ENCODE measurements at places on chromosomes 16 and 17.

GRCh38 chr16:82713778-82714177, 87.0 kb downstream of the CDH13 start:
- no peak for DNase-seq

DNA sequence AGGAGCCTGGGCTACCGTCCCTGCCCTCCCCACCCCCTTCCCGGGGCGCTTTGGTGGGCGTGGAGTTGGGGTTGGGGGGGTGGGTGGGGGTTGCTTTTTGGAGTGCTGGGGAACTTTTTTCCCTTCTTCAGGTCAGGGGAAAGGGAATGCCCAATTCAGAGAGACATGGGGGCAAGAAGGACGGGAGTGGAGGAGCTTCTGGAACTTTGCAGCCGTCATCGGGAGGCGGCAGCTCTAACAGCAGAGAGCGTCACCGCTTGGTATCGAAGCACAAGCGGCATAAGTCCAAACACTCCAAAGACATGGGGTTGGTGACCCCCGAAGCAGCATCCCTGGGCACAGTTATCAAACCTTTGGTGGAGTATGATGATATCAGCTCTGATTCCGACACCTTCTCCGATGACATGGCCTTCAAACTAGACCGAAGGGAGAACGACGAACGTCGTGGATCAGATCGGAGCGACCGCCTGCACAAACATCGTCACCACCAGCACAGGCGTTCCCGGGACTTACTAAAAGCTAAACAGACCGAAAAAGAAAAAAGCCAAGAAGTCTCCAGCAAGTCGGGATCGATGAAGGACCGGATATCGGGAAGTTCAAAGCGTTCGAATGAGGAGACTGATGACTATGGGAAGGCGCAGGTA, 762 bp downstream of the CDK12 start:
- no peak for DNase-seq

GRCh38 chr16:13426269-13426668, 493.7 kb upstream of the ERCC4 start:
- DNase-seq: no peak

DNA sequence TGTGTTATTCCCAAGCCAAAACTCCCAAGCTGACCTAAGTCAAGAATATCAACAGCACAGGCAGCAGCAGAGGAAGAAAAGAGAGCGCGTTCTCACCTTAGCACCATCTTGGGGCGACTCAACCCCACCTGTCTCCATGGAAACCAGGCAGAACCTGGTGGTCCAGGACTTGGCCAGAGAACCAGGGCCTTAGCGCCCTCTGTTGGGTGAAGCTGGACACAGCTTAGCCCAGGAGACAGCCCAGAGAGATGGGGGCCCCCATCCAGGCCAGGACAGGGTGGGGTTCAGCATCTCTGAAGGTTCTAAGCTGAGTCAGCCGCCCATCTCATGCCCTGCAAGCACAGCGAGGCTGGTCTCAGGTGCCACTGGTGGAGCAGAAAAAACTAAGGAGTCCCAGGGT, 60.1 kb upstream of the TMEM132E start:
- peak; percentile 7 for DNase-seq

GRCh38 chr16:57534337-57534880, 2.0 kb downstream of the CCDC102A start:
- no peak for DNase-seq

- DNase-seq: peak; percentile 81
Observed at GRCh38 chr17:75271233-75271954, 363 bp upstream of the MIF4GD start.

DNA sequence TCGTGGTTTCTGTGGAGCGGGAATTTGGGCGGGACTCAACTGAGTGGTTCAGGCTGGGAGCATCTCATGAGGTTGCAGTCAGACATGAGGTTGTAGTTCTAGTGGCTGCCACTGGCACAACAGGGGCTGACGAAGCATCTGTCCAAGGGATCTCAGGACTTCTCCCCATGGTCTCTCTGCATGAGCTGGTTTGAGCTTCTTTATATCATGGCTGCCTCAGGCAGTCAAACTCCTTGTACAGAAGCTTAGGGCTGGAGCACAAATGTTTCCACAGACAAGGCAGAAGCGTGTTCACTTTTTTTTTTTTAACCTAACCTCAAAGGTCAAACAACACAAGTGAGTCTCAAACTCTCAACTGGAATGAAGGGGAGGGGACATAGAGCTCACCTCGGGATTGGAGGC, 243.3 kb downstream of the MSI2 start:
- DNase-seq: no peak

DNA sequence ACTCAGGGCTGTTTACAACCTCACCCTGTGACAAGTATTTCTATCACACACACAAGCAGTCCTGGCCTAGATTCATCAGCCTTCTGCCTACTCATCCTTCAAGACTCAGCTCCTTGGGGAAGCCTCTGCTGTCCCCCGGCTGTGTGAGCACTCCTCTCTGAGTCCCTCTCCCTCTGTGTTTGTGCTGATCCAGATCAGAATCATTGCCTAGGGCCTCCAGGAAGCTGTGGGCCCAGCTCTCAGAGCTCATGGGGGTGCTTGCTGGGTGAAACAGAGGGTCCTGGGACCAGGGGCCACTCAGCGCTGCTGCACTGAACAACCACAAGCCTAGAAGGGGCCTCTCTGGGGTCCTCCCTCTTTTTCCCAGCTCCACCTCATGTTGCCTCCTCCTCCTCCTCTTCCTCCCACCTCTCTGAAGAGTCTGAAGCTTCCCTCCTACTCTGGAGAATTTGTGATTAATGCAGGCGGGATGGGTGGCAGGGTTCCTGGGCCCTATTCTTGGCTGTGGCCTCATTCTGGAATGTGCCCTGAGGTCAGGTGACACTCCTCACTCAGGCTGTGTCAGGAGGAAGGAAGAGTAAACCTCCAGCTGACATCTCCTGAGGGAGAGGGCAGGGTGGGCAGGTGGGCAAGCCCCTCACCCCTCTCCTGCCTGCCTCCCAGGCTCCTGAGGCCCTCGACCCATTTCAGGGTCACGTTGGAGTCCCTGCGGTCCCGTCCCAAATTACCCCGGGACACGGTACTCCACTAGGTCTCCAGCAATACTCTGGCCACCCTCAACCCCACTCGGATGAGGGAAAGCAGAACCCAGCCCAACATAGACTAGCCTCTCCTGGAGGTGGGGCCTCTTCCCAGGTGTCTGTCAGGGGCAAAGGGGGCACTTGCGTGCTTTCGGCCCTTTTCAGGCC, 10.1 kb downstream of the WFIKKN2 start:
- no peak for DNase-seq

DNA sequence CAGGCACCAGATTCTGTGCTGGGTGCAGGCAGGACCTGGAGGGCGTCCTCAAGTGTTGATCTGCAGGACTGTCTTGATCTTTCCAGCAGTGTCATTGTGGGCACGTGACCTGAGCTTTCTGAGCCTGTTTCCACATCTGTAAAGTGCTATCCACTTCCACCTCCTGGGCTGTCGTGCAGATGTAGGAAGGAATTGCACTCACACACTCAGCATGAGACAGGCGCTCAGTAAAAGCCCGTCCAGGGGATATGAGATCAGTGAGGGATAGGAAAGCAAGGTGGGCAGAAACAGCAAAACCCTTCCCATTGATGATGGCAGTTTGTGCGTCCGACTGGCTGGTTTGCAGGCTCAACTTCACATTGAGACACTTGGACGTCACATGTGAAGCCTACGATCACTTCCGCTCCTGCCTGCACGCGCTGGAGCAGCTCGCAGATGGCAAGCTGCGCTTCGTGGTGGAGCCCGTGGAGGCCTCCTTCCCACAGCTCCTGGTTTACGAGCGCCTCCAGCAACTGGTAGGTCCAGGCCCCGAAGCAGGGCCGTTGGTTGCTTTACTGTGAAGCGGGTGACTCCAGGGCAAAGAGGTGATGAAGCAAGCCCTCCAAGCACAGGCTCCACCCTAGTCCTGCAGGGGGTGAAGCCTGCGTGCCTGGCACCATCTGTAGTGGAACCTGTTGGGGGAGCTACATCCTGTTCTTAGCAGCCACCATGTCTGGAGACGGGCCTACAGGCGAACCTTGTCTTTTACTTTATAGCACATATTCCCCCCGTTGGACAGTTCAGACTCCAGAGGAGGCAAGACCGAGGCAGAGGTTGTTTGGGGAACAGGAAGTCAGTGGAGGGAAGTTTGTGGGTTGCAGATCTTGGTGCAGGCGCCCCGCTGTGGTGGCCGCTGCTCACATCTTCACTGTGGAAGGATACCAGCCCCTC, 23.0 kb downstream of the METTL22 start:
- no peak for DNase-seq

DNA sequence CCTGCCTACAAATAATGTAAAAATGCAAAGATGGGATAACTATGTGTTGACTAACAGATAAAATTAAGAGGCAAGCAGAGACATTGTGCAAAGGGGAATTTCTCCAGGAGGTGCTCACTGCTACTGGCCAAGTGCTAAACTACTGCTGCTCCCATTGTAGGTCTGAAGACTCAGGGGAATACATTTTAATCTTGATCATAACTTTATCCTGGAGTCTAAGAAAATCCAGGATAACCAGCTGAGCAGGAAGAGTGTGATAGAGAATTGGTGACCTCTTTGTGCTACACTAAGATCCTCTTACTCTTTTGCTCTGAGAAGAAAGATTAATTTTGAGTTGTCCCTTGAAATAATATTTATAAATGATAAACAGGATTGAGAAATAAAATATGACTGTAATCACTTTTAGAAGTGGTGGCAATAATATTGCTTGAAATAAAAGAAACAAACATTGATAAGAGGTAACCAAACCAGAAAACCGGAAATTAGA, 5.9 kb downstream of the RNF43 start:
- no peak for DNase-seq

- no peak for DNase-seq
Observed at GRCh38 chr16:16121185-16121727, 102.0 kb downstream of the ABCC6 start.

DNA sequence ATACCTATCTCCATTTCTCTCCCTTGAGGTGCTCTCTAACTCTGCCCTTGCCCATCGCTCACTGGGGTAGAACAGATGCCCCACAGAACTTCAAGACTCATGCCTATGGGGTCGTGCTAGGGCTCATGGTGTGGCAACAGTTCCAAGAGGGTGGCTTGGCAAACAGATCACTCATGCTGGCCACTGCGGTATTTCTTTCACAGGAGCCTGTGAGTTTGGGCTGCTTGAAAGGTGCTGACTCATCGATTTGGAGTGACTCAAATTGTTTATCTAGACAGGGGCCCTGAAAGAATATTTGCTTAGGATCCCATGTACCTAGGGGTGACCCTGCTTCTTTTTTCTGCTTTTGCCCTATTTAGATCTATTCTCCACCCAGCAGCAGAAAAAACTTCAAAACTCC, 69.9 kb downstream of the IRX5 start:
- DNase-seq: no peak

- DNase-seq: no peak
Observed at GRCh38 chr16:78390508-78391324, 291.3 kb downstream of the WWOX start.

DNA sequence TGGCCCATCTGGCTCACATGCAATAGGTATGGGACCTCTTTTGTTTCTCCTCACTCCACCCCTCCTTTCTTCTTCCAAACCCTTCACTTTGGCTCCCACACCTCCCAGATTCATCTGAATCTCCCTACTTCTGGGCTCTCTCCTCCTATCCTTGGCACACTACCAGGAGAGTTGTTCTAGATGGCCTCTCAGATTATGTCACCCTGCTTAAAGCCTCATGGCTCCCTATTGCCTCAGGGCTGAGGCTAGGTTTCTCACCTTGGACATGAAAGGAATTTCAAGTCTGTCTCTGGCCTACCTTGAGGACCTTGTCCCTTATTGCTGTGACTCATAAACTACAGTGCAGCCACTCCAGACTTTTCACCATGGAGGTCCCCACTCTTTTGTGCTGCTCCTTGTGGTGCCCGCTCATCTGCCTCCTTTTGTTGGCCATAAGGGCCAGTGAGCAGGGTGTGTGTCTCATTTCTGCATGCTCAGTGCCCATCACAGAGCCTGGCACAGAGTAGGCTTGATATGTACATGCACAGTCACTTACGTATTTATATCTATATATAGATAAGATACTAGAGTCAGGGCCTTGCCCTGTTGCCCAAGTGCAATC, 1.0 kb upstream of the MFAP4 start:
- no peak for DNase-seq

DNA sequence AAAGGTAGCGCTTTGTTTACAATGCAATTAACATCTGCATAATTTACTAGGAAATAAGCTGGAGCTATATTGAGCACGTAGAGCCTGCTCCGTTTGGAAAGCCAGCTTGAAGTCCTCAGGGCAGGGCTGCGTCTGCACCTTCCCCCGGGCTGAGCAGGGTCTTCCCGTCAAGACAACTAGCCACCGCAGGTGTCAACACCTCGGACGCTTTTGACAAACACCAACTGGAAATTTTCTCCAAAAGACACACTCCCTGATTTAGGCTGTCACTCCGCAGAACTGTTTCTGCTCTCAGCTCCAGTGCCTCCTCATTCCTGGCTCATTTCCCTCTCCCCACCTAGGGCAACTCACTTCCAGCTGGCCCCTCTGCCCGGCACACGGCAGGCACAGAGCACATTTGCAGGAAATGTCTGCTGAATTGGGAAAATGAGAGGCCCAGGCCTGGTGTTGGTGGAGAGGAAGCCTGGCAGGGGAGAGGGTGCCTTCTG, 170.3 kb downstream of the MAF start:
- DNase-seq: no peak

DNA sequence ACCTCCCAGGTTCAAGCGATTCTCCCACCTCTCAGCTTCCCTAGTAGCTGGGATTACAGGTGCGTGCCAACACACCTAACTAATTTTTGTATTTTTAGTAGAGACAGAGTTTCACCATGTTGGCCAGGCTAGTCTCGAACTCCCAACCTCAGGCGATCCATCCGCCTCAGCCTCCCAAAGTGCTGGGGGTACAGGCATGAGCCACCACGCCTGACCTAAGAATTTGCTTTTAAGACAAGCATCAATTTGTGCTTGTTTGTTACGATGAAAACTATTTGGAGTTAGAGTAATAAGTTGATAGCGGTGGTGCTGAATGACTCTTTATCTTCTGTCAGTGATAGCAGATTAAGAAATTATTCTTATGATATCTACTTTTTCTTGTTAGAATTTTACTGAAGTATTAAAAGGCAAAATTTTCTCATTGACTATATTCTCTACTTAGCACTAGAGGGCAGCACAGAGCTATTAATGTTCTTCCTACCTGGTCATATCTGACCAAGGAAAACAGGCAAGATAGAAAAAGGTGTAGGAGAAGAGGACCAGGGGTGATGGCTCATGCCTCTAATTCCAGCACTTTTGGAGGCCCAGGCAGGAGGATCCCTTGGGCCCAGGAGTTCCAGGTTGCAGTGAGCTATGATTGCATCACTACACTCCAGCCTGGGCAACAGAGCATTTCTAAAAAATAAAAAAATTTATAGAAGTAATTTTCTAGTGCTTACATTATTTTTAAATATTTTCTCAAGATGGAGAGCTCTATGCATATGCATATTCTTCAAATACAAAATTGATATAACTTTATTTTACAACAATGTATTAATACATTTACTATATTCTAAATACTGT, 24.5 kb downstream of the STXBP4 start:
- DNase-seq: no peak

GRCh38 chr17:4945944-4946280, 2.4 kb downstream of the PFN1 start:
- no peak for DNase-seq

GRCh38 chr17:63479495-63480184, 2.8 kb downstream of the ACE start:
- no peak for DNase-seq

- DNase-seq: no peak
Observed at GRCh38 chr17:57724026-57724728, 20.9 kb downstream of the CCDC182 start.

GRCh38 chr16:68086860-68087268, 1.7 kb downstream of the NFATC3 start:
- DNase-seq: no peak

Measured in stimulated activated CD8-positive, alpha-beta memory T cell treated with anti-CD3 and anti-CD28 coated beads, Interleukin-15, amount 100 ng/mL, for 48 hours (primary cell).